ENCODE measurements at places on chromosomes 3 and 15.

- DNase-seq, result no peak
Observed at GRCh38 chr3:46218196-46218709, 10.1 kb upstream of the CCR1 start.

- no peak for DNase-seq
Observed at GRCh38 chr3:14989943-14990779, 42.8 kb downstream of the NR2C2 start.

- DNase-seq, result peak; percentile 30
Observed at GRCh38 chr15:67685008-67685599, 140.2 kb upstream of the SKOR1 start.

- no peak for DNase-seq
Observed at GRCh38 chr3:188948281-188948996, 223.3 kb upstream of the TPRG1 start.

GRCh38 chr3:191065181-191065805 lies 133.7 kb upstream of the OSTN start:
- DNase-seq, result no peak

DNA sequence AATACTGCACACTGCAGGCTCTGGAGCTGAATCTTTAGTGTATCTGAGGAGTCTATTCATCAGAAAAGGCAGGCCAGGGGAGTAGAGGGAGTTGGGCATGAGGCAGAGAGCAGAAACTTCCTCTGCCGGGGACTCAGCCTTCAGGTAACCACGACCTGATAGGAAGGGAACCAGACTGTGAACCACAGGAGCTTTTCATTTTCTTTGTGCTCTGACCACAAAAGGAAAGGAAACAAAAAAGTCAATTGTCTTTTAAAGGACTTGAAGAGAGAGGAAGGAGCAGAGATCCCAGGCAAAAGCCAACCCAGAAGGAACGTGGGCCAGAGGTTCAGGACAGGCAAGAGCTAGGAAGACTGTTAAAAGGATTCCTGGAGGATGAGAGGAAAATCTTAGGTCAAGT lies 573.3 kb downstream of the EPHB1 start:
- no peak for DNase-seq

- no peak for DNase-seq
Observed at GRCh38 chr3:126939338-126939718, 43.6 kb upstream of the PLXNA1 start.

DNA sequence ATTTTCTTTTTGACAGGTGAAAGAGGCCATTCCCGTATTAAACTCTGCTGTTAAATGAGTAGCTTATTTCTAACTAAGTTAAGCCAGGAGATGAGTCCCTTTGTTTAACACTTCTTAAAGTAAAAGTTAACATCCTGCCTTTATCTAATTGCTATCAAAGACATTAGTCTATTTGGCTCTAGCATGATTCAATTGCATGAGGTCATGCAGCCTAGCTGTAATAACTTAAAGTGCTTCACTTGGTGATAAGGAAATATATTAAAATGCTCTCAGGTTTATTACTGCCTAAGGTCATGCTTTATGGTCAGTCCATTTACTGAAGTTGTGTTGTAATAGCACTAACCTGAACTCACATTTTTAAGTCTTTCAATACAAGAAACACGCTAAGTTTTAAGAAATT lies 82.3 kb upstream of the MLF1 start:
- no peak for DNase-seq
